HS-5 (cell line): ENCODE measurements at places on chromosomes 2 and 18.

GRCh38 chr18:8299054-8299980 is 309.9 kb upstream of the RAB12 start:
- DNase-seq: no peak

- no peak for DNase-seq
Observed at GRCh38 chr2:21279525-21279924, 155.8 kb downstream of the TDRD15 start.

GRCh38 chr2:238438856-238439849 is 12.4 kb downstream of the ASB1 start:
- DNase-seq: peak; percentile 100

DNA sequence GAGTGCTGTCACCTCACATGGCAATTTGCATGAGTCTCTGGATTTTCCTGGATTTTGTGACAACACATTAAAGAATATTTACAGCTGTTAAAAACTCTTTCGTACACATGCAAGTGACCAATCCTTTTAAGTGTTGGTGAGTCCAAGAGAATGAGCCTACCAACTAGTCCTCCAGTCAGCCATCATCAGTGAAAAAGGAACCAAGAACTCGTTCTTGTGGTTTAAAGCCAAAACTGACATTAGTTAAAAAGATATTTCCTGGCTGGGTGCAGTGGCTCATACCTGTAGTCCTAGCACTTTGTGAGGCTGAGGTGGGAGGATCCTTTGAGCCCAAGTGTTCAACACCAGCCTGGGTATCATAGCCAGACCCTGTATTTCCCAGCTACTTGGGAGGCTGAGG is 215.4 kb upstream of the ITGA4 start:
- DNase-seq: no peak

DNA sequence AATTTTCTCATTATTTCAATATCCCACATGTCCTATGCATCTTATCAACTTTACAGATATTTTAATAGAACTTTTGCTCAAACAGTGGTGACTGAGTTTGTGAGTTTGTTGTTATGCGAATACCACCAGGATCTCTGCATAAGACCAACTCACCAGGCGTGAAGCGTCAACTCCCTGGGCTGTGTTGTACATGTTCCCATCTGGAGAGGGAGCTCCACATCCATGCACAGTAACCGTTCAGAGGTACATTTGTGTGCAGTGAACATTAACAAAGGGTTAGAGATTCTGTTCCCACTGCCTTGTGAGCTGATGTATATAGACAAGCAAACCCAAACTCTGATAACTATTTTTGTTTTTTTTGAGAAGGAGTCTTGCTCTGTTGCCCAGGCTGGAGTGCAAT is 188.7 kb downstream of the MYT1L start:
- no peak for DNase-seq
